ENCODE measurements at places on chromosomes 2 and 18.

DNA sequence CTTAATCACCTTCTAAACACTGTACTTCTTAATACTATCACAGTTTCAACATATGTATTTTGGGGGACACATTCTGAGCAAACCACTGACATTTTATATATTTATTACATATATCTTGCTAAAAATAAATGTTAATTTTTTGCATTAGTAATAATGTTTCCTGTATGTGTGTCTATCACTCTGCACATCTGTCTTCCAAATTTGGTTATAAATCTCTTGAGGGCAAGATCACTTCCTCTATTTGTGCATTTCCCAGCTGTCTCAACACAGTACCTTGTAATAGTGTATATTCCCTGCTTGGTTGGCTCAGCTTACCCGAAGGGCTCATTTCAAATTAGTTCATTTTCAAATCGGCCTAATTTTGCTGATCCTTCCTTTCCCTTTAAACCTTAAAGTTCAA, 617.1 kb upstream of the GYPC start:
- no peak for DNase-seq

DNA sequence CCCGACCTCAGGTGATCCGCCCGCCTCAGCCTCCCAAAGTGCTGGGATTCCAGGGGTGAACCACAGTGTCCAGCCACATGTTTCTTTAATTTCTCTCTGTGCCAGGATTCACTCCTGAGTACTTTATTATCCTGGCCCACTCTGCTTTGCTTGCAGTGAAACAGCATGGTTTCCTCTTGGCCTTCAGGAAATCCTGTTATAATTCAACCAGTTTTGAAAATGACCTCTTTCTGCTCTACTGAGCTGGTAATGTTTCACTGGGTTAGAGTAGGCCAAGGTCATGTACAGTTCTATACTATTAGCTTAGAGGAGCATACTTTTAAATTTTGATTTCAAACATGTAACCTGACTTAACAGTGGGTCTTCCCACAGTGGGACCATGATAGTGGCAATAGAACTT, 90.6 kb upstream of the PELI1 start:
- DNase-seq = no peak

- no peak for DNase-seq
Observed at GRCh38 chr2:20091305-20091991, 40.0 kb upstream of the LAPTM4A start.

DNA sequence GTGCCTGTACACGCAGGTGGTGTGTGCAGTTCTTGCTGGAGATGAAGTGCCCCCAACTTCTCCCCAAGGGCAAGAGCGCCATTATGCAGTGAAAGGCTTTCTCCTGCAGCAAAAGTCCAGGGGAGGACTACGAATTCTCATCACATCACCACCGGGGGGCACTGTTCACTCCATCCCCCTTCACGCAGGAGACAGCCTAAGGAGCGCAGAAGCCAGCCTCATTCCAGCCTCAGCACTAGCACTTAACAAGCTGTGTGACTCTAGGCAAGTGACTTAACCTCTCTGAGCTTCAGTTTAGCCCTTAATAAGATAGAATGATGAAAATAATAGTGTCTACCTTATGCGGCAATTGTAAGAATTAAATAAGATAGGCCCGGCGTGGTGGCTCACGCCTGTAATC, 32.3 kb downstream of the DNMT3A start:
- no peak for DNase-seq

GRCh38 chr2:59684116-59684770, 869.2 kb downstream of the BCL11A start:
- no peak for DNase-seq

DNA sequence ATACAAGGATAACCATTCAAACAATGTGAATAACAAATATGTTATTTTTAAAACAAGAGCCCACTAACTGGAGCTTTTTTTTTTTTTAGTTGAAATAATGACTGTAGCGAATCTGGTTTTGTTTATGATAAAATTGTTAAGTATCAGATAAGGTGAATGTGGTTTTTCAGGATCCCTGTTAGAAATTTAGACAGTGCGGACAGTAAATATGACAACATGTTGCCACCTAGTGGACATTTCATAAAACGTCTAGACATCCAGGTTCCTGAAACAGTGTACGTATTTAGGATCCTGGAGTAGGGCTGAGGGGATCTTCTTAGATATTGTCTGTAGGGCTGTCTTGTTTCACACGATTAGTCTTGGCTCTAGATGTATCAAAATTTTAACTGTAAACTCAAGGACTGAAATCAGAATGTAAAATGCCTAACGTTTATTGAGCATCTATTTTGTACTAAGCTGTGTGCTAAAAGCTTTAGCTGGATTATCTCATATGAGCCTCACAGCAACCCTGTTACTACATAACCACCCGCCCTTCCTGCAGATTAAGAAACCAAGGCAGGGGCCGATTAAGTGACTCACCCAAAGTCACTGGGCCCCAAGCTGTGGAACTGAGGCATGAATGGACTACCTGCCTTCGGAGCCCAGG, 23.9 kb upstream of the CCDC68 start:
- DNase-seq = no peak

GRCh38 chr18:11654736-11655605, 34.1 kb upstream of the GNAL start:
- DNase-seq = peak; percentile 45

DNA sequence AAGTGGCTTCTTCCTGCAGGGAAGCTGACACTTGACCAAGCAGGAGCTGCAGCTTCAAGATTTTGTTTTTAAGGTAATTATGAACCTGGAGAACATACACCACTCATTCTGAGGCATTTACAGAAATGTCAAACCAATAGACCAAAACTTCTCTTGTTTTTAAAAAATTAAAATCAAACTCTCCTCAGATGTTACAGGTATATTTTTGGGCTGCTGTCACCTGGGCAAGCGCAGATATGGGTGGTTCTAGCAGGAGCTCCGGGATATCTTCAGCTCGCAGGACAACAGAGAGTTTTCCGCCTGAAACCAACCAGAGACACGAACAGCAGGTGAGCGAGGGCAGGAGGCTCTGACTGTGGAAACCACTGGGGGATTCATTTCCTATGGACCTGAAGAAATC, 4.1 kb downstream of the LCT start:
- DNase-seq = no peak

DNA sequence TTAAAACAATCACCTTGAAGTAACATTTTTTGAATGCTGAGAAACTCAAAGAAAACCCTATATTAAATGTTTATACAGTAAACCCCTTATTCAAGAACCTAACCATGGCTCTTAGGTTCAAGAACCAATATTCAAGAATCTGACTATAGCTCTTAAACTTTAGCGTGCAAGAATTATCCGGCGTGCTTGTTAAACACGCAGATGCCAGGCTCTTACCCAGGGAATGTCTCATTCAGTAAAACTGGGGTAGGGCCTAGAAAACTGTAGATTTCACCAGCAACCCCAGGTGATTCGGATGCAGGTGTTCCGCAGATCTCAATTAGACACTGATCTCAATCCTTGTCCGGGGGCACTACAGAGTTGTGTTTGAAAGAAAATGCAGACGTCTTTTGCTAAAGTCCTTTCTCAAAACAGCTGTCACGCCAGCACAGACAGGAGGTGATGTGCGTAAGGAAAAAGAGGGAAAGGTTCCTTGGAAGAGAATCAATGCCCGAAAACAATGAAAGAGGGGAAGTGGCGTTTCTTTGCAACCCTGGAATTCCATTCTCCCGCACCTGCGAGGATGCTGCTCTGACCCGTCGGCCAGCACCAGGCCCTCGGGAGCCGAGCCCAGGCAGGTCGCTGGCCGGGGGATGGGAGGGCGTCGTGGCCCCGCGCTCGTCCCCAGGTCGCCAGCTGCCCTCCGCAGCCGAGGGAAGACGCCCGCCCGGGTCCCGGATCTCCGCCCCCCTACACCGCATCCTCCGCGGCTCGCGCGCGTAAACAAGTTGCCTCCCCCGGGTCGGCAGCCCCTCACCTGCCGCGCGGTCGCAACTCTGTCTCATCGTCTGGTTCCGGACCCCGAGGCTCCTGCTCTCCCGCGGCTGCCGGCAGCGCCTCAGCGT, 851 bp downstream of the EIF2AK3 start:
- peak; percentile 36 for DNase-seq

GRCh38 chr18:49368876-49369440, 91.5 kb downstream of the DYM start:
- DNase-seq = no peak

DNA sequence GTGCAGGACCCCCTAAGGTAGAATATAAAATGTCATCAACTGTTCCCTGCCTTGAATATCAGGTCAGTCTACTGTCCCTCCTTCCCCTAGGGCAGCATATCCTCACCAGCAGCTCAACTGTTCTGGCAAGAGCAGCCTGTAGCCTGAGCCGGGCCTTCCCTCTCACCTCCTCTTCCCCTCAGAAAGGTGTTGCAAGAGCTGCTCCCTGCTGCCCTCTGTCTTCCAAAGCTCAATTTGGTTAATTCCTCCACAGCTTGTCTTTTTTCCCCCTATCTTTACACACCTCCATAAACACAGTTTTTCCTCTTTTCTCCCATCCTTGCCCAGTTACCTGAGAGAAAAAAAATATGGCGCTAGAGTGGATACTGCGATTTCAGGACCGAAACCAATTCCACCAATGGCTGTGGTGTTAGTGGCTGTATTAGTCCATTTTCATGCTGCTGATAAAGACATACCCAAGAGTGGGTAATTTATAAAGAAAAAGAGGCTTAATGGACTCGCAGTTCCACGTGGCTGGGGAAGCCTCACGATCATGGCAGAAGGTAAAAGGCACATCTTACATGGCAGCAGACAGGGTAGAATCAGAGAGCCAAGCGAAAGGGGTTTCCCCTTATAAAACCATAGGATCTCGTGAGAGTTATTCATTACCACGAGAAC, 184.7 kb downstream of the MREG start:
- DNase-seq = peak; percentile 5

- no peak for DNase-seq
Observed at GRCh38 chr2:86557836-86558235, 5.4 kb downstream of the CHMP3 start.

GRCh38 chr2:71423817-71424420, 29.4 kb upstream of the DYSF start:
- DNase-seq = no peak

- no peak for DNase-seq
Observed at GRCh38 chr2:224716201-224716600, at the start of gene CCDC195. Gene CCDC195 (minus strand): TSS chr2:224716365. CDS start chr2:224716365, 0 bp downstream.
